Stimulated activated CD8-positive, alpha-beta memory T cell treated with anti-CD3 and anti-CD28 coated beads, Interleukin-2, amount 100 ng/mL, for 48 hours (primary cell): ENCODE measurements at places on chromosomes 12 and 14.

DNA sequence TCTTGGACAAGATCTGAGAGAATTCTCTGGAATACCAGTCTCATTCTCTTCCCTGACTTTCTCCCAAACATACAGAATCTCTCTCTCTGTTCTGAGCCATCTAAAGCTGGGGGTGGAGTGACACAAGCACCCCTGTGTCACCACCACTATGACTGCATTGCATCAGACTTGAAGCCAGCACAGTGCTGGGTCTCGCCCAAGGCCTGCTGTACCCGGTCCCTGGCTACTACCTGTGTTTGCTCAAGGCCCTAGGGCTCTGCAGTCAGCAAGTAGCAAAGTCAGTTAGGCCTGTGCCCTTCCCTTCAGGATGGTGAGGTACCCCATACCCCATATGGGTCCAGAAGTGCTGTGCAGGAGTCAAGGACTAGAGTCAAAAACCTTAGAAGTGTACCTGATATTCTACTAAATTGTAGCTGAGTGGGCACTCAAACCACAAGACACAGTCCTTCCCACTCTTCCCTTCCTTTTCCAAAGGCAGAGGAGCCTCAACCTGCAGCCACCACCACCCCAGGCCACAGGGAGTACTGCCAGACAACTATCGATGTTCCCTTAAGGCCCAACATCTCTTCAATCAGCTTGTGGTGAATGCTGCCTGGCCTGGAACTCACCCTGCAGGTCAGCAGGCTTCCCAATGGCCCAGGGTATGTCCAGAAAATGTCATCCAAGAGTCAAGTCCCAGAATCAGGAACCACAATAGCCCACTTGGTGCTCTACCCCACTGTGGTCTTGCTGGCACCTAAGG, 21.2 kb upstream of the RDH16 start:
- no peak for DNase-seq

DNA sequence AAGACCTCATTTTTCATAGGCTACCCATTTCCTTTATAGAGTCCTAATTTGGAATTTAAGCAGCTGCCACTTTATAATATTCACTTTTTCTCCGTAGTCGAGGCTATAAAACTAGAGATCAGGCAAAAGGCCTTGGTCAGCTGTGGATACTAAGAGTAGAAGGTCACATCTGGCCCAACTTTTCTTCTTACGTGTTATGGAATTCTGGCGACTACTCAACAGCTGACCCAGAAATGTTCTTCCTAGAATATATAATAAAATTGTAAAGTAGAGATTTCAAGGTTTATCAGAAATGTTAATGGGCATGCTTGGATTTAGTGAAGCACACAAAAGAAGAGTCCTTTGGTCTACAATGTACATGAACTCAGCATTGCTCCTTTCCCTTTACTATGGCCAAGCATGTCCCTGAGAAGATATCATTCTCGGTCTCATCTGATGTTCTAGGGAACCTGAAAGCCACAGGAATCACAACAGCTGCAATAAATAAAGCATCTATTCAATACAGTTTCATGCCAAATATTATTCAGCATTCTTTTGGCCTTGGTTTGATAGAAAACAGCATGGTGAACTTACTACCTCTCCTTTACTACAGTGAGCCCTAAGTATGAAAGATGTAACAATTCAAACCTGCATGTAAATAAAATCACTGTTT, 261.4 kb upstream of the NPAS3 start:
- no peak for DNase-seq

DNA sequence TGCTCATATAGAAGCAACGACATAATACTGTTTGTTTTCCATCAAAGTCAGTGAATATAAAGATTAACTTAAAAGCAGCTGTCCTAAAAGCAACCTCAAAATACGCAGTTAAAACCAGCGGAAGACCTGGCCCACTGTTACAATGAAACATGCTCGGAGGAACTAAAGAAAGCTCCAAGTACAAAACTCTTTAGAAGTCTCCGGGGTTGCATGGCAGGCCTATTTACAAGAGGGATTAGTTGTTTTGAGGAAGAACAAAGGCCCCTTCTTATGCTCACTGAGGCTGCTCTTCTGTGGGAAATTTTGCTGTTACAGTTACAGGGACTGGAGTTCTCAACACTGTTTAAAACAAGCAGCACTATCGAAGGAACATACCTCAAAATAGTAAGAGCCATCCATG, 75.9 kb upstream of the C12orf71 start:
- DNase-seq, result no peak

GRCh38 chr14:31207755-31208545, at the start of gene HECTD1:
HECTD1 (minus strand) TSS chr14:31207793; CDS start chr14:31205936, 1,857 bp downstream.
- DNase-seq, result peak; percentile 83

- no peak for DNase-seq
Observed at GRCh38 chr14:76396714-76397187, 20.8 kb downstream of the ESRRB start.

DNA sequence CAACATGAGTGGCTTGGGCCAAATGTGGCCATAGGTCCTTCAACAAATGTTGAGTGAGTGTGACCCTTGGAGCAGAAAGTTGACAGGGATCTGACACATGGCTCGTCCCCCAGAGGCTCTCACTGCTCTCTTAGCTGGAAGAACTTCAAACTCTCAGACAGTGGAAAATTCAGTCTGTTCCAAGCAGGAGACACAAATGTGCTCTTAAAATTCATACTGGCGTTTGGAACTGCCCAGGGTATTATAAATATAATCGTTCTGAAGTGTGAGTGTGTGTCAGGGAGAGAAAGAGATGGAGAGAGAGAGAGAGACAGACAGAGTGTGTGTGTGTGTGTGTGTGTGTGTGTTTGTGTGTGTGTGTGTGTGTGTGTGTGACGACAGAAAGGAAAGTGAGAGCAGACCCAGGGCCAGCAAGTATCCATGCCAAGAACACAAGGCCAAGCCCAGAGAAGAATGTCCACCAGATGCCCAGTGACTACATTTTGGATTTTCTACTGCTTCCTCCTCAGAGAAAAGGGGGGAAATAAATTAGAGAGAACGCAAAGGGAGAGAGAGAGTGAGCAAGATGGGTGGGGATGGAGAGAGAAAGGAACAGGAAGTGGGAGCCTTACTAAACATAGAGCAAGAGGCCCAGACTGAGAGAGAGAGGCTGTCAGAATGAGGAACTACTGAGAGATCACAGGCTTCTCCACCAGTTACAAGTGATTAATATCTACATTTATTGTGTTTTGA, 193.6 kb upstream of the NUDT4 start:
- no peak for DNase-seq

GRCh38 chr12:48051681-48052080, 47.4 kb upstream of the COL2A1 start:
- no peak for DNase-seq

DNA sequence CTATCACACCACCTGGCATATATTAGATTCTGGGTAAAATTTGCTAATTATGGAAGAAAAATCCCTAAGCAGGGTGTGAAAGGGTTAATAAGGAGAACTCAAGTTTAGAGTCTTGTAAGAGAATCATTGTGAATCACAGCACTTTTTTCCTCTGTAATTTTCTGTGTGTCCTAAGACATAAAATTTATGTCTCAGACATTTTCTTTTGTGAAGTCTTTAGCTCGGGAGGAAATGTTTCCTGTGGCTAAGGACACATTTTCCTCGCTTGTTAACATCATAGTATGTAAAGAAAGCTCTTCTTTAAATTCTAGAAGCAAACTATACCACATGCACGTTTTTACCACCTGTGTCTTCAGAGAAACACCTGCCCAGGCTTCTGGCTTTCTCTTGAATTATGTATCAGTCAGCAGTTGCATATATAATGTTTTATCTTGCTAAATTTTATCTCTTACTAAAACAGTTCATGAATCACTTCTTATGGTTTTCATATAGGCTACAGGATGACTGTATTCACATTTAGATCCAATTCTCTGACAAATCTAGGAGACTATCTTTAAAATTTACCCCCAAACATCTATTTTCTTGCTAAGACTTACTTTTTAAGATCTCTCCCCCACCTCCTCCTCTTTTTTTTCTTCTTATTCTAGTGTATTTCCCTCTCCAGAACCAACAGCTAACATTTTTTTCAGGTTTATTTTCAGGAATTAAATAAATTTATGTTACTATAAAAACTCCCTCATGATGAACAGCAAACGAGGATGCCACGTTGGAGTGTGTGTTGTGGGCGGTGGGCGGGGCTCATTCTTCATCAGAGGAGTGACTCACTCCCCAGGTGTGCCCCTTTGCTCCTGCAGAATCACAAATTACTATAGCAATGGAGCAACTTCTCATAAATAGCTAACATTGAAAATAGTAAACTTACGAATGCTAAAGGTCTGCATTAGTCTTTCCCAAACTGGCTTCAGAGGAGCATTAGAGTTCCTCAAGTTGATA, 11.6 kb upstream of the CSRP2 start:
- peak; percentile 55 for DNase-seq

GRCh38 chr14:83147006-83147405, 1613.4 kb upstream of the SEL1L start:
- no peak for DNase-seq

DNA sequence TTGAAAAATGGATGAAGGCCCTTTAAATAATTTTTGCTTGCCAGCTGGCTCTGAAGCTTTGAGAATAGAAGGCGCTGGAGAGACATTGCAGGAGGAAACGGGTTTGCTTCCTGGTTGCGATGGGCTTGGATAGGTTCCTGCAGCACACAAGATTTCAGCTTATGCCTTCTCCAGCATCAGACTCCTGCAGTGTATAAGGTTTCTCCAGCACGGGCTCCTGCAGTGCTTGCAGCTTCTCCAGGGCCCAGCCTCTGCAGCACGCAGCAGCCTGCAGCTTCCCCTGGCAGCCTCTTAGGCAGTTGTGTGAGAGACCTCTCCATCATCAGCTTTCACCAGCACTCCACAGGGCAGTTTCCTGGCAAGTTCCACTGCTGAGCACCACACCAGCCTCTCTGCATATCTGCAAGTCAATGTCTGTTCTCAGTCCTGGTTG, 78.7 kb upstream of the ZDHHC17 start:
- no peak for DNase-seq

- DNase-seq, result no peak
Observed at GRCh38 chr14:104880584-104881210, 15.6 kb downstream of the CEP170B start.

DNA sequence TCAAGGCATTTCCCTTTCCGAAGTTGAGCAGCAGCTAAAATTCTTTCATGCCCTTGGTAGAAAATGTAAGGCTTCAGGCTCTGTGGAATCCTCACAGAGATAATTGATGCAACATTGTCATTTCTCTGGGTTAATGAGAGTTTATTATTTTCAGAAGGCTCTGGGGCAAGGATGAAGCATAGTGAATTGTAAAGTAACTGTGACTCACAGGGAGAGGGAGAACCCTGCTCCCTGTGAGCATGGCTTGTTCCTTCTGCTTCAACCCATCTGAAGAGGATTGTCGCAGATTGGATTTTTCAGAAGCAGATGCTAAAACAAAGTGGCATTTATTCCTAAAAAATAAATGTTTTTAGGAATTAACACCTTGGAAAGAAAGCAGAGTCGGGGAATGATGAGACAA, 41.2 kb downstream of the APOBEC1 start:
- DNase-seq, result no peak

DNA sequence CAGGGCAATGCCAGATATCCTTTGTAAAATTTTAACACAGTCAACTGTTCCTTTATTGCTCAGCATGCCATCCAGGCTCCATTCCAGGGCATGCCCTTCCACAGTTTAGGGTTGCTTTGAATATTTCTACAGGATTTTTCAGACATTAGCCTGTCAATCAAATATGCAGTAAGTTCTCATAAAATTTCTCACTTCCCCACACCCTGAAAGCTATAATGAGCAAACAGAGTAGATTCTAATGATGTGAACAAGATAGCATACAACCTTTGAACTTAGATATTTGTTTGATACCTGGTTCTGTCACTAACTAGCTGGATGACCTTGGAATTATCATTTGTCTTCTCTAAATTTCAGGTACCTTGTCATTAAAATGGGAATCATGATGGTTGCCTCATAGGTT, 251.2 kb downstream of the SYT1 start:
- DNase-seq, result no peak

DNA sequence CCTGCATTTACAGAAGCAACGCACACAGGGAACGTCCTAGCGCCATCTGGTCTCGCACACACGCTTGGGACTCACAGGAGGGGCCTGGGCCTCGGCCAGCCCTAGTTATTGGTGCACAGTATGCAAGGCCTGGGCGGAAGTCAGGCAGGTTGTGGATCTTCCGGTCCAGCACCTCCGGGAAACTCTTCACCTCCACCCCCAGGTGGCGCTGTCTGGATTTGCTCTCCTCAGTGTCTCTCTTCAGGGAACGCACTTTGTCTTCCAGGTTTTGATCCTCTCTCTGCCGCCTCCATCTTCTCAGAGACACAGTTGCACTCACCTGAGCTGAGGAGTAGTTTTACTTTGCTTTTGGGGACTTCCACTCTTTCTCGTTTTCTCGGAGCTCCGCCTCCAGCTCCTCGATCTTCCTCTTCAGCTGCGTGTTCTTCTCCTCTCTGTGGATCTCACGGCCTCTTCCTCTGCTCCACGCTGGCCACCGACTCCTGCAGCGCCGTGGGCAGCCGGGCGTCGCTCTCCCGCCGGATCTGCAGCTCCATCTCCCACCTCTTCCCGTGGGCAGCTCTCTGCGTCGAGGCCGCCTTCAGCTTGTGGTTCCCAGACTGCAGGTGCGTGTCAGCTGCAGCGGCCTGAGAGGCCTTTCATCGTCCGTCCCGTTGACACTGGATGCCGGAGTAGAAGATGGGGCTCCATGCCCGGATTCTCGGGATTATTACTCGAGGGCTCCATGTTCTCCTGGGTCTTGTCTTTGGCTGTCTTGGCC, 933.8 kb downstream of the TMEM121 start:
- DNase-seq, result peak; percentile 46

DNA sequence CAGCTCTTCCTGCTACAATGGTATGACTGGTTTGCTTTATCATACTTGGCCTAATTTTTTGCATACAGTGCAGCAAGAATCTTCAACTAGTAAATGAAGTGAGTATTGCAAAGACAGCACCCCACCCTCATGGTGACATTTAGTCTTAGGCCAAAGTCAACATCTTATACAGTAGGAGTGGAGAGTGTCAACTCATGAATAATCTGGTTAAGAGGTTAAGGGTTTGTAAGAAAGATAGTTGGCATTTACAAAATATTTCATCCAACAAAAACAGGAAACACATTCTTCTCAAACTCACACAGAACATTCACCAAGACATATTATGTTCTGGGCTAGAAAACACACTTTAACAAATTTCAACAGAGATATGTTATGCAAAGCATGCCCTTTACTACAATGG, 2.2 kb upstream of the OAS1 start:
- DNase-seq, result no peak

DNA sequence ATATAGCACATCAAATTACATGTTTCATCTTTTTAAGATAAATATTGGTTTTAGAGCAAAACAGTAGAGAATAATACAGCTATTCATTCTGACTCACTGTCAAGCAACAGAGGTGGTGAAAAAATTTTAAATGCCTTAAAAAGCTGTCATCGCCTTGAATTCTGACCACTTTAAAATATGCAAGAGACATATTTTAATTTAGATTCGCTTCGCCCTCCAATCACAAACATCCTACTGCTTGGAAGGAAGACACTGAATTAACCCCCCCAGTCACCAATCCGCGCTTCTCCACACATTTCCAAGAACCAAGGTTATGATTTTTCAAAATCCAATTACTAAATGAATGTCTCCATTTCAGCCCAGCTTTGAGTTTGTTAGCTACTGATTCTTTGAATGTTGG, 112.4 kb downstream of the TMEM132D start:
- DNase-seq, result no peak
